ENCODE measurements at places on chromosomes 16 and 17.

DNA sequence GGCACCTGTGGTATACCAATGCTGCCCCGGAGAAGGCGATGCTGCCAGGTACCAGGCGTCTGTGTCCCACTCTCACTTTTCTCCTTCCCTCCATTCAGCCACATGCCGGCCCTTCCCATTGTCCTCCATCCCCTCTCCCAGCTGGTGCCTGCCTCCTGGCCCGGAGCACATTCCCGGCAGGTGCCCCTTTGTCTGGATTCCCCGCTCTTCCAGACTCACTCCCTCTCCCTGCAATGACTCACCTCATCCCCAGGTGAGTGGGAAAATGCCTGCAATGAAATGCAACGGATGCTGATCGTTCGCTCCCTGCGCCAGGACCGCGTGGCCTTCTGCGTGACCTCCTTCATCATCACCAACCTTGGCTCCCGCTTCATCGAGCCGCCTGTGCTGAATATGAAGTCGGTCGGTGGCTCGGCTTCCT is 10.4 kb upstream of the KDM6B start:
- no peak for DNase-seq

GRCh38 chr17:35795007-35795870 is at the start of gene MMP28:
MMP28 (minus strand) TSS chr17:35795641; CDS start chr17:35795377, 264 bp downstream.
- DNase-seq: peak; percentile 76

GRCh38 chr17:45896803-45897693 is 2.7 kb downstream of the MAPT start:
- DNase-seq: no peak

GRCh38 chr16:11039726-11040125 is 95.4 kb downstream of the CLEC16A start:
- DNase-seq: no peak

- DNase-seq: no peak
Observed at GRCh38 chr17:34412534-34412933, 49.5 kb upstream of the CCL1 start.

- DNase-seq: no peak
Observed at GRCh38 chr17:12627781-12628451, 37.8 kb upstream of the MYOCD start.

GRCh38 chr17:74347646-74348045 is 14.0 kb downstream of the BTBD17 start:
- no peak for DNase-seq

DNA sequence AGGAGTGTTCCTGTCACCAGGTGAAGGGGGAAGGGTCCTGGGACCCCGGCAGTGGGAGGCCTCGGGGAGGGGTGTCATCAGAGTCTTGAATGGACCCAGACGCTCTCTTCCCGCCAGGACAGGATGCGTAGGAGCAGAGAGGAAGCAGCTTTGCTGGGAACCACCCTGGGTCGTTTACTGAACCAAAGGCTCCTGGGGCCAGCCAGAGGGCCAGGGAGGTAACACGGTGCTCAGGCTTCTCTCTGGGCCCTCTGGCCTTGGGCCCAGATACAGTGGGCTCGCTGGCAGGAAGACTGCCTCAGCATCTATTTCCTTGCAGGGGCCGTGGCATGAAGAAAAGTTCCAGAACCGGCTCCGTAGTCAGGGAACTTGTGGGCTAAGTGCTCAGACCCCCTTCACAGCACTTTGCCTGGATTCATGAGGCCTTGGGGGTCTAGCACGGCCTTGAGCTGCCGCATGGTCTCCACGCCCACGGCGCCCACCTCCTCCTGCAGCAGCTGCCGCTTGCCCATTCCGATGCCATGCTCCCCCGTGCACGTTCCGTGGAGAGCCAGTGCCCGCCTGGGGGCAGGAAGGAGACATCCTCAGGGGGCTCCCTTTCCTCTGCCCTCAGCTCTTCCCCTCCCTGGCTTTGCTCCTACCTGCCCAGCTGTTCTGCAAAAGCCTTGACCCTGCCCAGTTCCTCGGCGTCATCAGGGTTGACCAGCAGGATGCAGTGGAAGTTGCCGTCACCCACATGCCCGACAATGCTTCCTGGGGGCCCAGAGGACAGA is 4.4 kb downstream of the LDHD start:
- no peak for DNase-seq

DNA sequence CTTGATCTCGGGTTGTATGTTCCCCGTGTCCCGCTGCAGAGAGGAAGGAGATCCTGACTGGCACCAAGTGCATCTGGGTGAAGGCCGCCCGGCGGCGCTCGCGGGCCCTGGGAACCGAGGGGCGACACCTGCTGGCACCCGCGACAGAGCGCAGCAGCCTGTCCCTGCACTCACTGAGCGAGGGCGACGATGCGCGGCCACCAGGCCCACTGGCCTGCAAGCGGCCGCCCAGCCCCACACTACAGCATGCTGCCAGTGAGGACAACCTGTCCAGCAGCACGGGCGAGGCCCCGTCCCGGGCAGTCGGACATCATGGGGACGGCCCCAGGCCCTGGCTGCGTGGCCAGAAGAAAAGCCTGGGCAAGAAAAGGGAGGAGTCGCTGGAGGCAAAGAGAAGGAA is 7.5 kb downstream of the BTBD17 start:
- DNase-seq: no peak

GRCh38 chr17:50206604-50207293 is 5.3 kb upstream of the COL1A1 start:
- no peak for DNase-seq

- DNase-seq: no peak
Observed at GRCh38 chr16:685967-686366, 1.8 kb upstream of the JMJD8 start.

DNA sequence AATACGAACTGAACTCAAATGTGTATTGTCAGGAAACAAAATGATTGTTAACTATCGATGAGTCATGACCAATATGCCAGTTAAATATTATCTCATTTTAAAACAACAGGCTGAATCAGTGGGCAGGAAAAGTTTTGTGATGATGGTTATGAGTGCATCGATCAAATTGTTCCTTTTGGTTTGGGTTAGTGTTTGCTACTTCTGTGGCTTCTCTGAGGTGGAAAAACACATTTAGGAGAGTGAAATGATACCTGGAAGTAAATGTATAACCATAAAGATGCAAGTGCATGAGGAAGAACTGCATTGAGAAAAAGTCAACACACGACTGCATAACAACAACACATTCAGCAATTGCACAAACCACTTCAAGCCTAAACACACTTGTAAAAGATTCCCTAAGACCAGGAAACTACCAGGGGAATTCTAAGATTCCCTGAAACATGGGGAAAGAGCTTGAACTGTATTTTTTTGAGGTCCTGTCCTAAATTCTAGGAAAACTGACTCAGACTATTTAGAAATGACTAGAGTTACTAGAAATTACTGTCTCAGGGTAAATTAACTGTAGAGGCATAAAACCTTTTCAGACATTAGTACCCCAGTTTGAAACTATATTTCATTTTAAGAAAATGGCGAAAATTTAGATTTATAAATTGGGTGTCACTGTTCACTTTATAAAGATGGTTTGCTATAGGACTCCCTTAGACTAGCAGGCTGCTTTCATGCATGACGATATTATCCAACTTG is 44.8 kb downstream of the CDYL2 start:
- no peak for DNase-seq

GRCh38 chr16:65932350-65933072 is 434.0 kb upstream of the CDH5 start:
- no peak for DNase-seq

DNA sequence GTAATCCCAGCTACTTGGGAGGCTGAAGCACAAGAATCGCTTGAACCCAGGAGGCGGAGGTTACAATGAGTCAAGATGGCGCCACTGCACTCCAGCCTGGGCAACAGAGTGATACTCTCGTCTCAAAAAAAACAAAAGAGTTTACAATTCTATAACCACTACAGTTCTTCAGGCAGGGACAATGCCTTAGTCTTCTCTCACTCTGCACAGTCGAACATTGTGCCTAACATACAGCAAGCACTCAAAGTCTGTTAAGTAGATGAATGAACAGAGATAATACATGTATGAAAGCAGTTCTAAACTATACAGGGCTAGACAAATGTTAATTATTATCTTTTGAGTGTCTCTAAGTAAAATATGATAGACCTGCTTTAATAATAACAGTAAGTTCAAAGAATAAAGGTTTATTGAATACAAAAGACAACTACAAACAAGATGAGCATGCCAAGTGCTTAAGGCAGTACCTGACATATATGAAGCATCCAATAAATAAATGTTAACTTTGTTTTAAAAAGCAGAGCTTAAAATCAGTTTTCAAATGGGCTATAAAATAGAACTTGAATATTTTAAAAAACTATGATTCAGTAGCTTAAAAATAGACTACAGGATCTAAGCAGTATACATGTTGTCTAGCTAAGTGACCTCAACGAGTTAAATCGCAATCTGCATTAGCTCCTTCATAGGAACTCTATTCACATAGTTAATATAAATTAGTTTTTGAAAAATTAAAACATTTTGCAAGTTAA is 19.3 kb downstream of the INTS2 start:
- no peak for DNase-seq

DNA sequence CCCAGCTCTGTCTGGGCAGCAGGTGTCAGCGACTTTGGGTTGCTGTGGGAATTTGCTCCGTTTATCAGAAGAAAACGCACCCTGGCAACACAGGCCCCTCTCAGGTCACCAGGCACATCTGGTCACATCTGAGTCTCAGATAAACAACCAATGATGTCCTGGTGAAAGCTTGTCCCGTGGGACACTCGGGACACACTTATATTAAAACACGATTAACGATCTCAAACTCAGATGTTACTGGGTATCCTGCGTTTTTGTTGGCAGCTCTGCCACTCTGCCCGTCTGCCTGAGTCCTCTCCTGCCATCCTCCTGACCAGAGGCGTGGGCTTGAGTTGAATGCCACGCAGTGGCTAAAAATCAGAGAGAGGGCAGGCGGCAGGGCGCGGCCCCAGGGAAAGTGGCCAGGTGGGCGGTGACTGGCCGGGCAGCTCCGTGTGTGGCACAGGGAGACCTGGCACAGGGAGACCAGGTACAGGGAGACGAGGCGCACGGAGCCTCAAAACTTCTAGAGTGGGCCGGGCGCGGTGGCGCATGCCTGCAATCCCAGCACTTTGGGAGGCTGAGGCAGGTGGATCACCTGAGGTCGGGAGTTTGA is 2.1 kb downstream of the SECTM1 start:
- DNase-seq: no peak

DNA sequence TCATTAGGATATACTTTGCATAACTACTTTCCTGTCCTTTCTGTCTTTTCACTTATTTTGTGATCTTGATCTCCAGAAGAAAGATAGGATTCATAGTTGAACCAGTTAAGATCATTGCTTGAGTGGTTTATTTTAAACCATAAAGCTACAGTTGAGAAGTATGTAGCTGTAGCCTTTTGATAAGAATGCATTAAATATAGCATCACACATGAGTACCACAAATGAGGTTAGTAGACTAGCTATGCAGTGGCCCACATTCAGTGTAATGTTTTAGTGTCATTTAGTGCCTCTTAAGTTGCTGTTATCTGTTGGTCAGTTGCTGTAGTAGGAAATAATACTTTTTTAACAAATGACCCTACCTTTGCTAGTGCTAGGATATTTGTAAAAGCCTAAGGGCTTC is 1.3 kb downstream of the NLK start:
- no peak for DNase-seq

DNA sequence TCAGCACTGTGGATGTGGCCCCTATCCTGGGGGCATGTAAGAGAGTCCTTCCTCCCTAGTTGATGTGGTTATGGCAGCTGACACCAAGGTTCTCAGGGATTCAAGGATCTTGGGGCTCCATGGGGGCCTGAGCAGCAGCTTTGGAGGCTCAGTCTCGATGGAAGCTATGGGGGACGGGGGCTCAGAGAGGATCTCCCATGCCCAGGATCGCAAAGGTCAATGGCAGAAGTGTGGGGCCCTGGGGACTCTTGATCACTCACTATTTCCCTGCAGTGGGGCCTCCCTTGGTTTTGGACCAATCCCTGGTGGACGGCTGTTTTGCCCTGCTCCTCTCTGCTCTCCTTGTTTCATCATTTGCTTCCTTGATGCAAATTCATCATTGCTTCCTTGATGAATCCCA is 885.9 kb downstream of the CDH8 start:
- no peak for DNase-seq

GRCh38 chr16:28879261-28879840 is 1.1 kb downstream of the ATP2A1 start:
- no peak for DNase-seq

DNA sequence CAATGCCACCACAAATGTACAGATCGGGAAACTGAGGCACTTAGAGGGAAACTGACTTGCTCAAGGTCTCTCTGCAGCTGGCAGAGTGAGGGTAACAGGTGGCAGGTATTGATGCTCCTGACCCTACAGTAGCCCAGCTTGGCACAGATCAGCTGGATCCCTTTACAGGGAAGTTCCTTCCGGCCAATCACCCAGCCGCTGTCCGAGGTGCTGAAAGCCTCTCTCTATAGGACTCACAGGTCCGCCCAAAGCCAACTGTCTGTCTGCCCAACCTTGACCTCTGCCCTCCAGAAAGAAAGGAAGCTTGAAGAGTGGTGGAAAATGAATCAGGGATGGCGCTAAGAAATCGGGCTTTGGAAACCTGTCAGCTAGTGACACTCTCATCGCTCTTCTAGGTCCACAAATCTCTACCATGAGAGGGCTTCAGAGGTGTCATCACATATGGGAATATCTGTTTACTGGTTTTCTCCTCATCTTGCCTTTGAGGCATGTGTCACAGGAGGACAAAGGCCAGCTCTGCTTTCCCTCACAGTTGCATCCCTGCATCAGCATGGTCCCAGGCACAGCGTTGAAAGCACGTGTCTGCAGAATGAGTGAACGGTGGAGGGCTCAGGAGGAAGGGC is 246.2 kb downstream of the KATNIP start:
- peak; percentile 25 for DNase-seq

DNA sequence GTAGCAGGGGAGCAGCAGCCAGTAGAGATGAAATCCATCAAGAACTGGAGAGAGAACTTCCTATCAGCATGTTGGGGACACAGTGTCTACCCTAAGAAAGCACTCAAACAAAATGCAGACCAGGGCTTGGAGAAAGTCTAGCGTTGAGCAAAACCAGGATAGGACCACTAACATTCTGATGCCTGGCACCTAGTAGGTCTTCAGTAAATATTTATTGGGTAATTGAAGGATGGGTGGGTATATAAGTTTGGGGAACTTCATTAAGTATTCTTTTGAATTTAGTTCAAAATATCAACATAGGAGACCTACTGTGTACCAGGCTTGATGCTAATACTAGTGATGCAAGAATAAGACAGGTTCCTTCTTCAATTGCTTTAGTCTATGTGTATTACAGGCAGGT is 30.9 kb downstream of the SLC6A2 start:
- no peak for DNase-seq

DNA sequence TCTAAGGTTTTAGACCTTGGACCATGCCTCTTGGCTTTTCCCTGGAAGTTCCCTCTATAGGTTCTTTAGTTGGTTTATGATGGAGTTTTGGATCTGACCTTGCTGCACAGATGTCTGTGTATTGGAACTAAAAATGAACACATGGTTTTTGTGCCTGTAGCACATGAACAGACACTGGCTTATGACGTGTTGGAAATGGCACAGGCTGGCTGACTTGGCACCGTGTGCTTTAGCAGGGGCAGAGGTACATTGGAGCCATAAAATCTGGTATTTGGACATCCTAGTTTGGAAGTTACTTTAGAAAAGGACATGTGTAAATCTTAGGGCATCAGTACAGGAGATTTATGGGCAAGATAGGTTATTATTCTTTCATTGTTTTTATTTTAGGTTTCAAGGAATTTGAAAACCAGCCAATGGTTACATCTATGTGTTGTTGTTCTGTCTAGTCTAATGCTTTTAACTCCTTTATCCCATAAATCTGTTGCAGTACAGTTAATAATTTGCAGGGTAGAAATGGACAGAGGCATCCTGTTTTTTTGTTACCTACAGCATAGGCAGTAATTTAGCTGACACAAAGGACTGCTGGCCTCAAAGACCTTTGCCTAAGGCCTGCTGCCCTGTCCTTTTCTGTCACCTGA is 6.0 kb downstream of the SOCS7 start:
- no peak for DNase-seq

All from RWPE1 (cell line).